Activated T-helper 1 cell treated with anti-CD3 and anti-CD28 coated beads, Interleukin-12 subunit alpha, Interleukin-12 subunit beta, Interleukin-2, Interleukin-4 antibody, amounts not matched to agents 30 ng/mL and 10 ng/mL and 1 ng/mL, durations not matched to agents 14 hours and 24 hours and 36 hours (primary cell): ENCODE measurements at places on chromosomes 7 and 10. TPM values are rescaled to one million over a fixed set of nuclear protein-coding genes. Genes with fewer than 3 reads are reported as not detected.

The USP6NL gene
- 0.64 and 0.78 TPM in 2 replicates for total RNA-seq

The ATAD1 gene
- 50.1 and 53.0 TPM in 2 replicates for total RNA-seq

The VENTX gene
- not detected in 2 replicates for total RNA-seq

The TRIL gene
- total RNA-seq, result 0.39 and 0.41 TPM in 2 replicates

The ANXA11 gene
- total RNA-seq, result 216 and 239 TPM in 2 replicates
